ENCODE measurements at places on chromosomes 3 and 15.

GRCh38 chr3:107690522-107691138, 167.9 kb downstream of the BBX start:
- no peak for ATAC-seq

DNA sequence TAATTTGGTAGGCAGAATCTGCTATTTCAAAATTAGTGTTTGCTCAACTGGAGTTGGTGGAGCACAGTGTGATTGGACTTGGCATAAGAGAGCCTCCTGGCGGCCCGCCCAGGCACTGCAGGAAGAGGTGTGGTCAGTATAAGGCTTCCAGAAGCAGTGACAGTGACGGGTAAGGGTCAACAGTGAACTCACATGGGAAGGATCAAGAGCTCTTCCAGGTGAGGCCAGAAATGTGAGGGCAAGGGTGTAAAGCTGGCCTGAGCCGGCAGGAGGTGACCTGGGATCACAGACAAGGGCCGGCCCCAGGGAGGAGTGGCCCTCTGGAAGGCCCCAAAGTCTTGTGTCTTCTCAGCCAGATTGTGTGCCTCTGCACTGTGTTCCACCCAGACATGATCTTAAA, 93.2 kb upstream of the RNF7 start:
- peak; percentile 67 for ATAC-seq

GRCh38 chr15:62105266-62105665, 38.5 kb downstream of the C2CD4A start:
- no peak for ATAC-seq

GRCh38 chr3:39126532-39127071, 19.1 kb downstream of the TTC21A start:
- ATAC-seq, result peak; percentile 52

- no peak for ATAC-seq
Measured at GRCh38 chr3:176968631-176969030, 228.7 kb downstream of the TBL1XR1 start.

DNA sequence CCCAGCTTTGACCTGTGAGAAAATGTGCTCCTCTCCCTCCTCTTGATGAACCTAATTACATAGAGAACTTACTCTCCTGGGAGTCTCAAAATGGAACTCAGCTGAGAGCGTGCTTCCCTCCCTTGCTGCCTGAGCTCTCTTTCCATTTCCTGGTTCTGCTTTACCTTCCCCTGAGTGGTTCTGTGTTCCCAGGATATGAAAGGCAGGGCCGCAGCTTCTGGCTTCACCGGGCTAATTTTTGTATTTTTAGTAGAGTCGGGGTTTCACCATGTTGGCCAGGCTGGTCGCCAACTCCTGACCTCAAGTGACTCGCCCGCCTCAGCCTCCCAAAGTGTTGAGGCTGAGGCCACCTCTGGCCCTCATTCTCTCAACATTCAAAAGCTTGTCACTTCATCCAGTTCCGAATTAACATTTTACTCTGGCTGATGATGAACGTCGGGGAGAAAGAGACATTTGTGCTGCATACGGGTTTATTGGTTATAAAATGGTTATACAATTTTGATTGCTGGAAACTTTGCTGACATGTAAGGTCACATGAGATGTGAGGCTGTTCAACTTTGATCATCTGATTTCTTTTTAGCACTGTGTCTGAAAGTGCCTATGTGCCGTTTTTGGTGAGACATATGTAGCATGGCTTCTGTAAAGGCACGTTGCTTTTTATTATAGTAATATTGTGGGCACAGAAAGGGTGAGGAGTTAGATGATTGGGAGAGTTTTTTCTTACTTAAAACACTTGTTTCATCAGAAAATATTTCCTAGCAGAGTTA, 6.6 kb downstream of the PLS1 start:
- no peak for ATAC-seq

DNA sequence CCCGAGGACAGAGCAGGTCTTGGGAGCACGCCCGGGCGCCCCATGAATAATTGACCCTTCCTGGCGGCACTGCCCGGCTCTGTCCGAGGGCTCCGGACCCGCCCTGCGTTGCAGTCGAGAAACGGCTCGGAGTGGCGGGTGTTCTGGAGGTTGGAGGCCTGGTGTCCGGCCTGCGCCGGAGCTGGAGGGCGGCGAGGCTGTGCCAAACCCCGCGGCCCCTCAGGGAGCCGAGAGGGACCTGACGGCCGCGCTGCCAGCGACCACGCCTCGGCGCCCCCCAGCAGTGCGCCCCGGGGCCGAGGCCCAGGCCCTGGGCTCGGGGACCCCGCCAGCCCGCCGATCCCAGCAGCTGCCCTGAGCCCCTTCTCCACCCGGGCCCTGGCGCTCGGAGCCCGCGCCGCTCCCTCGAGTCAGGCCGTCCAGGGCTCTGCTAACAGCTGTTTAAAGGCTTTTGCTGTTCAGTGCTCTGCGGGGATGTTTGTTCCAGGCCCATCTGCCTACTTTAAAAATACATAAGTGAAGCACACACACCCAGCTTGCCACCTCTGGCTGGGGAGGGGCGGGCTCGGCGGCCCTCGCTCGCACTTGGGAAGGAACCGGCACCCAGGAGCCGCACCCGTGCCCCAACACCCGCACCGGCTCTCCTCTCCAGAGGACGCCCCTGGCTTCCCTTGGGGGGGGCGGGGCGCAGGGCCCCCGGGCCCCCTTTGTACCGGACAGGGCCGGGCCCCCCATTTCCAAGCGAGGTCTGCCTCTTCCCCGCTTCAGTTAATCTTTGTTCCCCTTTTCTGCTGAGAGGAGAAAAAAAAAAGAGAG, 730 bp upstream of the ZNF710 start:
- peak; percentile 11 for ATAC-seq

DNA sequence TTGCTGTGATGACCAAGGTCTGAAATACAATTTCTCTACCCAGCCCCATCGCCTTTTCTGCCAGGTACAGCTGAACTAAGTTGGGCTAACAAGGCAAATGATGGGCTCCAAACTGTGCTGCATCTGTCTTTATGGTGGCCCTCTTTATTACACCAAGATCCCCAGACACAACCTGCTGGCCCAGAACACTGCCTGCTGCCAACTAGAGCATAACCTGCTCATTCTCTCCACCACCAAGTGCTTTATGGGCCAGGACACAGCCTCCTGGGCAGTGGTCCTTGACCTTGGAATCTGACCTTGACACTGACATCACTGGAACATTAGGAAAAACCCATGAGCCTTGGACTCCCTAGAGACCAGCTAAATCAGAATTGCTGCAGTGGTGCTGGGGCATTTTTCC, 3.3 kb downstream of the LINS1 start:
- no peak for ATAC-seq

- ATAC-seq, result peak; percentile 42
Measured at GRCh38 chr3:170726976-170727661, 141.2 kb upstream of the SLC7A14 start.

DNA sequence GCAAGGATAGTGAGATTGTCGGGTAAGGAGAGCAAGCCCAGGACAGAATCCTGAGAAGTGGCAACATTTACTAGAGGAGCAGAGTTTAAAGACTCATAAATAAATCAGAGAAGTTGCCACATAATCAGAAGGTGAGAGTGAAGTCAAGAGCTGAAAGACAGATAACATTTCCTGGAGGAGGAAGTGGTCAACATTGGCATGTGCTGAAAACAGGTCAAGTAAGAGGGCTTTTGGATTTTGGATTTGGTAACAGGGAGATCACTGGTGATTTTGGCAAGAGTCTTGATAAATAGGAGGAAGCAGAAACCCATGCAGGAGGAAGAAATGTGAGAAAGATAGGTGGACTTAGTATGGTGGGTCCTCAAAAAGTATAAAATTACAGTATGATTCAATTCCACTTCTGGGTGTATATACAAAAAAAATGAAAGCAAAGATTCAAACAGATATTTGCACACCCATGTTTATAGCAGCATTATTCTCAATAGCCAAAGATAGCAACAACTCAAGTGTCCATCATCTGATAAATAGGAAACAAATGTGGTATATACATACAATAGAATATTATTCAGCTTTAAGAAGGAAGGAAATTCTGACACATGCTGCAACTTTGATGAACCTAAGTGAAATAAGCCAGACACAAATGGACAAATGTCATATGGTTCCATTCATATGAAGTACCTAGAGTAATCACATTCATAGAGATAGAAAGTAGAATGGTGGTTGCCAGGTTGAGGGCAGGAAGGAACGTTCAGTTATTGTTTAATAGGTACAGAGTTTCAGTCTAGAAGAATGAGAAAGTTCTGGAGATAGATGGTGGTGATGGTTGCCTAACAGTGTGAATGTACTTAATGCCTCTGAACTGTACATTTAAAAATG, 27.3 kb upstream of the MBNL1 start:
- ATAC-seq, result no peak

- ATAC-seq, result no peak
Measured at GRCh38 chr3:61723038-61723437, 161.7 kb downstream of the PTPRG start.

DNA sequence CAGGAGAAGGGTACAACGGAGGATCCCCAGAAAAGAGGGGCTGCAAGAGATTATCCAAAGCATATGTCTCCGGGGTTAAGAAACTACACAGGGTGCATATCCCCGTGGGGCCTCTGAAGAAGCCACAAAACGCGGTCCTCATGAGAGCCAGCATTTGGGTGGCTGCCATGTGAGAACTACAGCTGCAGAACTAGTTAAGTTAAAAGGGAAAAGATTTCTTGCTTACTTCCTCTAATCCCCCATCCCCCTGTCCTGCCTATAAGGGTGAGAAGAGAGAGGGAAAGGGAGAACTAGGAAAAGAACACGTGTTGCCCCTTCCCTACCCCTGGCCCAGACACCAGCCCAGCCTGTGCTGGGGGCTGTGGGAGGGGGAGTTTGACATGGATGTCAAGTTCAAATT, 70.4 kb upstream of the PCSK6 start:
- no peak for ATAC-seq

- ATAC-seq, result no peak
Measured at GRCh38 chr3:44179246-44179645, 62.4 kb upstream of the TOPAZ1 start.

- no peak for ATAC-seq
Measured at GRCh38 chr3:56796202-56796601, 5.5 kb downstream of the ARHGEF3 start.

DNA sequence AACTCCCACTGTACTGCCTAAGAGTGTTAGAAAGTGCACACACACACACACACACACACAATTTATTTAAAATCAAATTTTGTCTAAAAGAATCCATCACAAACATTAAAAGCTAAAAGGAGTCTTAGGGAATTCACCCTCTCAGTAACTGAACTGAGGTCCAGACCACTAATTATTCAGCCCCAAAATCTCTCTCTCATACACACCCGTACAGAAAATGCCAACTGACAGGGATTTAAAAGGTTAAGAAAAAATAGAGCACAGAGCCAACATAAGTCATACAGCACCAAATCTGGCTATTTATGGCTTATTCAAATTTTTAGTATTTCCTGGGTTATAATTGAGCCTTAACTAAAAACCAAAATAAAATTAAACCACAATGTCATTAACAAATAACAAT, 20.7 kb downstream of the GBE1 start:
- no peak for ATAC-seq

DNA sequence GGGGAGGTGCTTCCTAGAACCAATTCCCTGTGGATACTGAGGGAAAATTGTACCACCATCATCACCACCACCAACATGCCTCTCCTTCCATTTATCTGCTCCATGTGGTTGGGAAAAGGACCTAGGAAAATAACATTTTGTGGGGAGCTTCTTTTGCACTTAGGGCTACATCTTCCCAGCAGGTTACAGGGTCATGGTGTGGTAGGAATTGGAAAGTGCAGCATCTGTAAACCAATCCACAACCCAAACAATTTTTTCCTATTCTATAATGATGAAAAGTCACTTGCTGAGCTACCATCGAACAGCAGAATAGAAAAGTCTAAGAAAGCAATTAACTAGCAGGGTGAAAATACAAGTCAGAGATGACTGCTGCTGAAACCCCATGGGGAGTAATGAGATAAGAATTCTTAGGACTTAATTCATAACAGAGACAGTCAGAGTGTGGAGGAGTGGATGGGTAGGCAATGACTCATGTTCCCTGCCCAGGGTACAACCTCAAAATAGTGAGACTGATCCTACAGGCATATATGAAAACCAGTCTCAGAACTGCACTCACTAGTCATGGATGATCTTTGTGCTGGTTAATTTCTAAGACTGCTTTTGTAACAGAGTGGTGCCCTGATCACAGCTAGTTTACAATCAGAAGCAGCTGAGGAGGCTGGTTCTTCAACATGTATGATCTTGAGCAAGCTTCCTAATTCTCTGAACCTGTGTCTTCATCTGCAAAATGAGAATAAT, 38.1 kb upstream of the LEKR1 start:
- no peak for ATAC-seq

DNA sequence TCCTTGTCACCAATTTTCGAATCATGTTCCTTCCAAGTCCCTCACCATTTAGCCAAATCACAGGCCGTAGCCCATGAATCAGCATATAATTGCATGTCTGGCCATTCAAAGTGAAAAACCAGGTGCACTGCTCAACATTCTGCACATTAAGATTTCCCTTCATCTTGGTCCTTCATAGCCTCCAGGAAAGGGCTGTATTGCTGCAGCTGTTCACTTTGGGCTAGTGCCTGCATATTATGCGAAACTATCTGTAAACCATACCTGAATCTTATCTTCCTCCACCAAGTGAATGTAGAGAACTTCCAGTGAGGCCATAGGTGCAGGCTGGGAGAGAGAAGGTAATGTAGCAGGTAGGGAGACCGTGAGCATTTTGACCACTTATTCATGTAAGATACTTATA, 18.3 kb downstream of the CGGBP1 start:
- ATAC-seq, result no peak

GRCh38 chr15:58980351-58980939, 7.0 kb upstream of the RNF111 start:
- ATAC-seq, result no peak

DNA sequence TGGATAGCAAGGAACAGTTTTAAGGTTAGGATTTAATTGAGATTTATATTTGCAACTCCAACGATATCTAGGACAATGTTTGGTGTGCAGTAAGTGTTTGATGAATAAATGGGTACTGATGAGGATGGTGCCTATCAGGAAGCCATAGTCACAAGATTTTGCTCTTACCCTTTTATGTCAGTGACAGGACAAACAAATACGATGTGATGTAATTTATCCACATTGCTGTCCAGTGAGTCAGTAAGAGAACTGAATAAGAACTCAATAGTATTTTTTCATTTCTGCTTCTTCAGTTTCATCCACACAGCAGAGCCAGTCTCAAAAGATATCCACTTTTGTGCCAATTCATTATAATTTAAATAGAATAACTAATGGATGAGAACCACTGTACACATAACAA, 18.5 kb downstream of the C3orf85 start:
- no peak for ATAC-seq

- ATAC-seq, result no peak
Measured at GRCh38 chr3:161576311-161576710, 79.7 kb downstream of the OTOL1 start.

- no peak for ATAC-seq
Measured at GRCh38 chr3:18295171-18295920, 129.8 kb downstream of the SATB1 start.

- ATAC-seq, result peak; percentile 87
Measured at GRCh38 chr3:150348500-150348899, 59.6 kb upstream of the TSC22D2 start.
